ENCODE measurements at places on chromosomes 7 and 10.
A peak's percentile ranks its signal among the peaks of the same experiment; 100 is the strongest.

GRCh38 chr7:56007167-56007652 is 42.8 kb downstream of the NIPSNAP2 start:
- no peak for DNase-seq

GRCh38 chr7:74223711-74224510 is 14.1 kb downstream of the LAT2 start:
- DNase-seq, result no peak

DNA sequence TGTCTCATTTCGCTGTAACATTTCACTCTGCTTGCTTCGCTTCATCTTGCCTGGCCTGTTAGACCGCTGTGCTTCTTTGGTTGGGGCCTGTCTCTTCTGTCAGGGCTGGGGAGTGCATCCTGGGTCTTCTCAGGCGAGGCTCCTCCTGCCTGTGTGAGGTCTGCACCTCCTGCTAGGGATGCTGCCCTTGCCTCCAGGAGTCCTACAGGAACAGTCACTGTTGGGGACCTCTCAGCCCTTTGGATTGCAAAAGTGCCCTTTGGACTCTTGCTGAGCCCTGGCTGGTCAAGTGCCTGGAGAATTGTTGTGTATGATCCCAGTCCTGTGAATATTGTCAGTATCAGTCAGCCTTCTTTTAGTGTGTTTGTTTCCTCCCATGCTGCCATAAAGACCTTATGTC is 84.1 kb downstream of the MDFIC start:
- DNase-seq, result no peak

GRCh38 chr10:113126229-113127201 is 176.5 kb downstream of the TCF7L2 start:
- peak; percentile 47 for DNase-seq

- DNase-seq, result no peak
Measured at GRCh38 chr7:23418046-23418445, 52.2 kb downstream of the IGF2BP3 start.

- no peak for DNase-seq
Measured at GRCh38 chr7:157529768-157530560, 193.2 kb downstream of the DNAJB6 start.

DNA sequence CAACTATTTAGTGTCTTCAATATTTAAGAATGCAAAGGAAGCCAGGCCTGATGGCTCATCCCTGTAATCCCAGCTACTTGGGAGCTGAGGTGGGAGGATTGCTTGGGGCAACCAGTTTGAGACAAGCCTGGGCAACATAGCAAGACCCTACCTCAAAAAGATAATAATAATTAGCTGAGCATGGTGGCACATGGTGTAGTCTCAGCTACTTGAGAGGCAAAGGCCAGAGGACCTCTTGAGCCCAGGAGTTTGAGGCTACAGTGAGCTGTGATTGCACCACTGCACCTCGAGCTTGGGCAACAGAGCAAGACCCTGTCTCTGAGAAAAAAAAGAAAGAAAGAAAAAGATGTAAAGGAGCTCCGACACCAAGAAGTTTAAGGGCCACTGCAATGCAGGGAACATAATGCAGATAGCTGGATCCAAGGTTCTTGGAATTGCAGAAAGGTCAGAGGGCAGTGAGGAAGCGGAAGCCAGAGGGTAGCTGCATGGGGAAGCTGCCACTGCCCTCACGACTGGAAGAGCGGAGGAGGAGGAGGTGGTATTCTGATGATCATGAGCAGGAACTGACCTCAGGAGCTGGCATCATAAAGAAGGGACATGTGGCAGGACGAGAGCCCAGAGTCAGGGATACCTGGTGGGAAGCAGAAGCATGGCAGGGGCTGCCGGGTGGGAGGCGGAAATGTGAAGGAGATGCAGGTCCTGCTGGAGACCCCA is 60.2 kb upstream of the PODXL start:
- DNase-seq, result no peak

GRCh38 chr10:109055243-109055642 is 868.1 kb downstream of the XPNPEP1 start:
- no peak for DNase-seq

DNA sequence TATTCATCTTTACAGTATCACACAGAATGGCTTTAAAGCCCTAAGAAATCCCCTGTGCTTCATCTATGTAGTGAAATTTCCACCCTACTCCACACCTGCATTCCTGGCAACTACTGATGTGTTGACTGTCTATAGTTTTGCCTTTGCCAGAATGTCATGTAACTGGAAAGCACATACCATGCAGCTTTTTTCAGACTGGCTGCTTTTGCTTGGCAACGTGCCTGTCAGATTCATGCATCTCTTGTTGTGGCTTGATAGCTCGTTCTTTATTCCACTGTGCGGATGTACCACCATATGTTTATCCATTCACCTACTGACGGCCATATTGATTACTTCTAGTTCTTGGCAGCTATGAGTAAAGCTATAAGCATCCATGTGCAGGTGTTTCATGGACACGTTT is 30.6 kb downstream of the RBM17 start:
- peak; percentile 55 for DNase-seq

DNA sequence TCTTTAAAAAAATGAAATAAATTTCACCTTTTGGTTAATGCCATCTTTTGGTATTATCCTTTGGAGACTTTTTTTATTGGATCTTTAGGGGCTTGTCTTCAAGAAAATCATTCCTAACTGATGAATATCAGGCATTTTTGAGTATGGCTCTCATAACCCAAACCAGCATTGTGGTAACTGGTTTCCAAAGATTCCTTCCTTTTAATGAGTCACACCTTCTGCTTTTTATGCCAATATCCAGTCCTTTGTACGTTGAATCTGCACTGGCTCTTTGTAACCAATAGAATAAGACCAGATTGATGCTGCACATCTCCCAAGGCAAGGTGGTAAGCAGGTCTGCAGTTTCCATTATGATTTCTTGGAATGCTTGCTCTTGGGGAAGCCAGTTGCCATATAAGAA is 89.1 kb downstream of the GPR158 start:
- no peak for DNase-seq

DNA sequence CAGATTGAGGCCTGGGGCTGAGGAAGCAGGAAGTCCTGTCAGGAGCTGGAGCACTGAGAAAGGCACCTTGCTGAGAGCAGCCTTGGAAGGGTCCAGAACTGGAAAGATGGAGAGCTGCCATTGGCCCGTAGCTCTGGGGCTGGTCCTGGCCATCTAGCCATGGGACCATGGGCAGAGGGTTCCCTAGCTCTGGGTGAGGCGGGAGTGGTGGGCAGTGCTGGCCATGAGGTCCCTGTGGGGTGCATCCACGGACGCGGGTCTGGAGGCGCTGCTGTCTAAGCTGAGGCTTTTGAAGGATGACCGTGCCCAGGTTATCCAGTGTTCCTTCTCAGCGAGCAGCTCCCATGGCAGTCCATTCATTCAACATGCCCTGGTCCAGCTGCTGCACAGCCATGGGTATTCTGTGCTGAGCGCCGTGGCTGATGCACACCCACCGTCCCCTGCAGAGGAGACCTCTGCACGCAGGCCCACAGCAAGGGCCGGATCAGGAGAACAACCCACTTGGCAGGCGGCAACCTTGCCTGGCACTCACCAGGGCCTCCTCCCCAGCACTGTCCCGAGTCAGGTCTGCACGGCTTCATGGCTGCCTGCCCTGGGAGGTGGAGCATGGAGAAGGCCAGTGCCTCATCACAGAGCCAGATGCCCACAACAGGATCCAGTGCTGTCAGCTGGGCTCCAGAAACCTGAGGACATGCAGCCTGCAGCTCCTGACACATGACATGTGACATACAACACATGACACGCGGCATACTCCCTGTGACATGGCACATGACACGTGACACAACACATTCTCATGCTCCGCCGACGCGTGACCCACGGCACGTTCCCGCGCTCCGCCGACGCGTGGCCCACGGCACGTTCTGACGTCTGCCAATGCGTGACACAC is 121.9 kb downstream of the INPP5A start:
- no peak for DNase-seq

DNA sequence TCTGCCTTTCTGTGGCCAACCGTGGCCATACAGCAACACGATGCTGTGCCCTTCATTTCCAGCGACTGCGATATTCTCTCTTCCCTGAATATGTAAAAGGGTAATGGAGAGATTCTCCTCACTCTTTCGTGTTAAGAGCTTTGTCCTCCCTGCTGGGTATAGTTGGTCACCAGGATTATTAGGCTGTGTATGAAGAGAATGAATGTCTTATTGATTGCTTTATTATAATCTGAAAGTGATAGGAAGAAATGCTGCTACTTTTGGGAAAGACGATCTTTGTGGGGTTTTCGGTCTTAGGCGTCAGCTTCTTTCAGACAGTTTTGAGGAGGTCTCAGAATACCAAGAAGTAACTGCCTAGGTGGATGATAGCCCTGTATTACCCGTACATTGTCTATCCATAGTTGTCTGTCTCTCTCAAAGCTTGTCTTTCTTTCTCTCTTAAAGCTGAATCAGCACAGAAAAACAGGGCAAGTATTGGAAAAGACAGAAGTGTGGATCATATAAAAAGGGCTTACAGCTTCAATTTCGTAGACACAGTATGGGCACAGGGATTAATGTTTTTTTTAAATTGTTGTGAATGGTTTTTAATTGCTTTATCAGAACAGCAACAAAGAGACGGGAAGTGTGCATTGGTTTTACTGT is 1.2 kb downstream of the AHCYL2 start:
- no peak for DNase-seq

GRCh38 chr10:13745271-13745670 is 158.5 kb downstream of the PRPF18 start:
- DNase-seq, result no peak

GRCh38 chr7:44969049-44969700 is 9.6 kb downstream of the MYO1G start:
- DNase-seq, result peak; percentile 4

DNA sequence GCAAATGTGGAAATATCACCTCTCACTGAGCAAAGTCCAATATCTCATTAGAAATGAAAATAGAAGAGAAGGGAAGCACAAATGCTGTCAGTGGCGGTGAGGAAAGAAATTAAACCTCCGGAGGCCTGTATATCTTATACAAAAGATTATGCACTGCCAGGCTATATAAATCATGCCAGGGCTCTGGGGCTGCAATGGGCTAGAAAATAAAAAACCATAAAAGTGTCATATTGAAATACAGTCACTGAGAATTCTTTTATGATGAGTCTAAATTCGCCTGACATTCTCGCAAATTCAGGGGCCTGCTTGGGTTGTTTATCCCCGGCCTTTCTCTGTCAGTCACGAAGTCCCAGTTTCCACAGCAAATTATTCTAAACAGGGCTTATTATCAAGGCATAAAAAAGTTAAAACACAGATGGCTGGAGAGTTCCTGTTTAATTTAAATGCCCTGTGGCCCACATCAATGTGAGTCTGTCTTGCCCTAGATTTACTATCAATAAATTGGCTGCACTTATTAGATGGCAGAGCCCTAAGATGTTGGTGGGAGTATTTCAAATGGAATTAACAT is 193.8 kb downstream of the SNX10 start:
- DNase-seq, result no peak
